ENCODE measurements at places on chromosomes 4 and X. TPM values are rescaled to one million over a fixed set of nuclear protein-coding genes. Genes with fewer than 3 reads are reported as not detected.

- no peak for DNase-seq
These were observed 31.4 kb upstream of the ARSH start for GRCh38 chrX:2974961-2975360.

DNA sequence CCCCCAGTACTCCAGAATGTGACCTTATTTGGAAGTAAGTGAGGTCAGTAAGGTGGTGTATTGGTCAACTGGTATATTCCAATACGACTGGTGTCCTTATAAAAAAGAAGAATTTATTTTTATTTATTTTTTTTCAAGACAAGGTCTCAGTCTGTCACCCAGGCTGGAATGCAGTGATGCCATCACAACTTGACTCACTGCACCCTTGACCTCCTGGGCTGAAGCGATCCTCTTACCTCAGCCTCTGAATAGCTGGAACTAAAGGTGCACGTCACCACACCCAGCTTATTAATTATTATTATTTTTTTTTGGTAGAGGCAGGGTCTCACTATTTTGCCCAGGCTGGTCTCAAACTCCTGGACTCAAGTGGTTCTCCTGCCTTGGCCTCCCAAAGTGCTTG lies 115.1 kb upstream of the PITX2 start:
- DNase-seq: no peak

DNA sequence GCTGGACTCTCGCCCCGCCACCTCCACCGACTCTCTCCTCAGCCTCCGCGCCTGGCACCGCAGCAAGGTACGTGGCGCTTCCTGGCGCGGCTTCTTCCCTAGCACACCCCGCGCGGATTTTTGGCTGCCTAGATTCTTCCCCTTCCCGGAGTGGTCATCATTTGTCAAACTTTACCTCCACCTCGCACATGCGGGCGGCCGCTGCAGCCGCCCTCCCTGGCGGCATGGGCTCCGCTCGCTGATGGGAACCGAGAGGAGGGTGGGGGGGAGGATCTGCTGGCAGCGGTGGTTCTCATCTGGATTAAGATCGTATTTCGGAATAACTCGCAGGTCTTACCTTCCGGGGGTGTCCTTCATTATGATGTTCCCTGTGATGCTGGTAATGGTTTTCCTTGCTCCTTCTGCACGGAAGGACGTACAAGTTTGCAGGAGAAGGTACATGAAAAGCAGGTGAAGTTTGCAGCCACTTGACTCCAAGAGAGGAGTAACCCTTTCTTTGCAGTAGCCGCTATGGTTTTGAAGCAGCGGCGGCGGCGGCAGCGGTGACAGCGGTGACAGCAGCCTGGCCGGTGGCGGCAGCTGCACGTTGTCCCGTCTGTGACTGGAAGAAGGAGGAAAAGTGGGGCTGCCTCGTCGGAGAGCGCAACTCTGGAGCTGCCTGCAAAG lies 2183.9 kb upstream of the TENM3 start:
- DNase-seq: no peak

DNA sequence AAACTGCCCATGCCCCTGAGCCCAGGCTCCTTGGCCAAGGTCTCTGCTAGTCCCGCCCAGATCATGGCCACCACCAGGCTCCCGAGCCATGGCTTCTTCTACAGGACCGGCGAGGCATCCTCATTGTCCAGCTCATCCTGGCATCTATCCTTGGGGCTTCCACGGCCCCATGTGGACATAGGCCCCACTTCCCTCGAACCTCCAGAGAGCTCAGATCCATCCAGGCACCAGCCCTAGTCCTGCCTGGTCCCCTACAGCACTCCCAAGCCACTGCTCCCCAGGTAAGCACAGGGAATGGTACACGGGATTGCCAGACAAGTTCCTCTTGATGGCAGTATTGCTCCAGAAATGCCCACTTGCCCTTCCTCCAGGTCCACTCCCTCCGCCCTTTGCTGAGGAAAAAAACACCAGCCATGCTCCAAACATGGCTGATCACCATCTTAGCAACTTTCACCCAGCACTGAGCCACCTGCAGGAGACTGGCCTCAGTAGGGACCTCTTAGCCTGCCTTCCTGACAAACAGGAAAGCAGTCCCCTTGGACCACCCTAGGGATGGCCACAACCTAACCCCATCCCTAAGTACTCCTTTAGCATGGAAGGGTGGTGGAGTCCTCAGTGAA lies 272.1 kb upstream of the AGTR2 start:
- peak; percentile 22 for DNase-seq

DNA sequence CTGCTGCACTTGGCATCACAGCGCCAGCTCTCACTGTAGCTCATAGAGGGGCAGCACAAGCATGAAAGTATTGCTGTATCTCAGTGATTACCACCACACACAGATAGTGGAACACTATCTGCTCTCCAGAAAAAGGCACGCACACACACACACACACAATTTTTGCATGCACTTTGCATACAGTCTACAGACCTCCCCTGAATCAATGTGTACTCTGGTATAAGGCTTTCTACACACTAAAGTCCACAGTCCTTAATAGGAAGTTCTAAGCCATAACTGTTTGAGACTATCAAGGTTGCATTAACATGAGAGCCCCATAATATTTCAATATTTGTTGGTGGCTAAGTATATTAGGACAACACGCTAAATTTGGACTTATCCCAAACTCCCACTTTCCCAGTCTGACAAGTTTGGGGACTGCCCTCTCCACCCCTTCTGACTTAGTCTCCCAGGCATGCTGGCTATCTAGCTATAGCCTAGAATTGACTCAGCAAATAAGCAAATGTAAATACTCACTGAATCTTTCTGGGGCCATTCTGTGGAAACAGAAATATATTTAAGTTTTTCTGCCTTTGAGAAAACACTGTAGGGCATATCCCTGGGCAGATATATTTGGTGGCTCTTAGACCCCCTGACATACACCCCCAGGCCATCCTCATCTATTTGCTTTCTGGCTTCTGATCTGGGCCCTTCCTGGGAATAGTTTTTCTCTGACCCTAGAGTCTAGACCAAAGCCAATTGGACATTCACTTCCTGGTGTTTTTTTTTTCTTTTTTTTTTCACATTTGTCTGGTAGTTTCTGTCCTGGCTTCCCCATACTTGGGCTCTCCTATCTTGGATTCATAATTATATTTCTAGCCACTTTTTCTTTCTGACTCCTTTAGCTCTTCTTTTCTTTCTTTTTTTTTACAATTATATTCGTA lies 36.4 kb upstream of the CT47C1 start:
- no peak for DNase-seq

- no peak for DNase-seq
These were observed 78.8 kb downstream of the SEL1L3 start for GRCh38 chr4:25783943-25784342.

DNA sequence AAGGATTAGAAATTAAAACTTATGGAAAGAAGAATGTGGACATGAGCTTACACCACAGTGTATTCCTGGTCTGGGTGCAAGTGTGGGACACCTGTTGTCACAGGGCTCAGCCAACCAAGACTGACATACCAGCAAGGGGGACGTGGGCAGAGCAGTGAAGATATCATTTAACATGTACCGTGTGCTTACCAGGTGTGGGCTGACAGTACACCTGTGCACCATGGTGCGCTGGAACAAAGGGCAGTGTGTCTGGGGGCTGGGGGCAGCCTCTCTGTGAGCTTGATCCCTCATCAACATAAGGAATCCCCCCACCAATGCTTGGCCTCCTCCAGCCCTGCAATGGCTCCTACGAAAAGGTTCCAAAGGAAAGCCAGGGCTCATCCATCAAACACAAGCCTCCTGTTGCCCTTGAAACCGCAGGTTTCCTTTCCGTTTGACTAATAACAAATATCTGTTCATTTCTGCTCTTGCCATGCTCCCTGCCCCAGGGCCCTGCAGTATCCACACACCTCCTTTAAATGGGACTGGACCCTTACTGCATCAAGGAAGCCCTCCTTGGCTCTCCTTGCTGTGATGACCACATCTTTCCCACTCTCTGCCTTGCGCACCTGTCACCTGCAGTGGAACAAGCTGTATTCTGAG lies 16.7 kb downstream of the EVC2 start:
- no peak for DNase-seq

- DNase-seq: no peak
These were observed 6.8 kb upstream of the WDR13 start for GRCh38 chrX:48590203-48591103.

DNA sequence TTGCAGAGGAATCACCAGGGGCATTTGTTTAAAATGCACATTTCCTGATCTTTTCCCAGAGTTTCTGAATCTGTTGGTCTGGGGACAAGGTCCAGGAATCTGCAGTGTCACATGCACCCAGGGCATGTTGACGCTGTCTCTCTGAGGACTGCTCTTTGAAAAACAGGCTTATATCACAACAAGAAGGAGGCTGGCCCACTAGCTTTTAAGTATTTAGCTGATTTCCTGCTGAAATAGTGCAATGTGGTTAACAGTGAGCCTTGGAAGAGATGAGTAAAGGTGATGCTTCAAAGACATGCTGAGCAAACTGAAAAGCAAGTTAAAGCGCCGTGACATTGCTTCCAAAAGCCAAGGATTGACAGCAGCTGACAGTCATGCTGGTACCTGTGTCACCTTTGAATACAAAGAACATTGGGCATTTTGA lies 18.6 kb upstream of the SEPSECS start:
- DNase-seq: no peak

The SSX1 gene
- 1.0 TPM for total RNA-seq

DNA sequence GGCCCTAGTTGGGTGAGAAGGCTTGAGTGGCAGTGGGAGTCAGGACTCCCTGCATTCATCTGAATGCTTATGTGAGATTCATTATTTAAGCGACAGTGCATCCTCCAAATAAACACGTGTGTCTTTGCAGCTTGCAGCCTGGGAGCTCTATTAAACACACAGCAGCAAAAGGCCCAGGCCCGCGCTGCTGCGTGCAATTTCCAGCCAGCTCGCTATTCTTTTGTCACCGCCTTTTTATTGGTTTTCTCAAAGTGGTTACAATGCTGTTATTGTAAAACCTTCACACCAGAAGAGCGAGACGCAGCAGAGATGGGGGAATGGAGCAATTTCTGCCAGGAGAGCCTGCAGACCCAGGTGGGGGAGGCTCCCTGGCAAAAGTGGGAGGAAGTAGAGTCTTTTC lies 252.5 kb downstream of the BCOR start:
- DNase-seq: no peak

The SORCS2 gene
- total RNA-seq: not detected

DNA sequence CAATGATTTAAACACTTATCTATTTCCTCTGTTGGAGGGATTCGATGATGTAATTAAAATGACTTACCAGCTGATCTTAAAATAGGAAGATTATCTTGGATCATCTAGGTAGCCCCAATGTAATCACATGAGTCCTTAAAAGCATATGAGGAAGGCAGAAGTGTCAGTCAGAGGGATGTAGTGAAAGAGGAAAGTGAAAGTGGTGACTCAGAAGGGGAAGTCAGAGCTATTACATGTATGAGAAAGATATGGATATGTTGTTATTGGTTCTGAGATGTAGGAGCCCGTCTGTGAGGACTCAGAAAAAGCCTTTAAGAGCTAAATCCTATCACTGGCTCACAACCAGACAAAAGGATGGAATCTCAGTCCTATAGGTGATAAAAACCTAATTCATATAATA lies 456.4 kb downstream of the DACH2 start:
- DNase-seq: no peak

DNA sequence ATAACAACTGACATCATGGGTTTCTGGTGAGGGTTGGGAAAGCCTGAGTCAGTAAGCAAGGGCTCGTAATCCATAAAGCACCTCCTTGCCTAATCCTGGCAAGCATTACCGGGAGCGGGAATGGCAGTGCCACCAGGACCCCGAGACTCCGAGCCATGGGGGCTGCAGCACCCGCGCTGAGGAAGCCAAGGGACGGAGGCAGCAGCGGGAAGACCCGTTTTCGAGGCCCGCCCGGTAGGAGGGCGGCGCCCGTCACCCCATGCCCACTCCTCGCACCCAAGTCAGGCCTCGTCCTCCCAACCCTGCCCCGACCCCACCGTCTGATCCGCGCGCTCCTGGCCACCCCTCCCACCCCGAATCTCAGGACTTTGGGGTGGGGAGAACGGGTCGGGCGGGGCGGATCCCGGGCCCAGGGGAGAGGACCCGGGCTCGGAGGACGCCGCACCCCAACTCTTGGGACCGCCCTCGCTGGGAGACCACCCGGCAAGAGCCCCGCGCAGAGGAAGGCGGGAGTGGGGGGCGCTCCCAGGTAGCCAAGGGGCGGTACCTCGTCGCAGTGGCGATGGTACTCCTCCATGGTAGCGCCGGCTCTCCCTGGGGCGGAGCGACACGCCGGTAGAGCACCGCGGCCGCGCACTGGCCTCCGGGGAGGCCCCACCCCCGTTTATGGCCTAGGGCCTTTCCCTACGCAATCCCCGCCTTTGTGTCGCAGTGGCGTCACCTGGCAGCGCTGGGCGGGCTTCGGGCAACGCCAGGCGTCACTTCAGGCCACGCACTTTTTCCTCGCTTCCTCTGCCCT lies at the start of gene DYNLT3:
TSS of gene DYNLT3 (minus strand) at position 638 of the 799 bp plus-strand sequence. CDS start at position 577, 61 bp downstream.
- peak; percentile 91 for DNase-seq

DNA sequence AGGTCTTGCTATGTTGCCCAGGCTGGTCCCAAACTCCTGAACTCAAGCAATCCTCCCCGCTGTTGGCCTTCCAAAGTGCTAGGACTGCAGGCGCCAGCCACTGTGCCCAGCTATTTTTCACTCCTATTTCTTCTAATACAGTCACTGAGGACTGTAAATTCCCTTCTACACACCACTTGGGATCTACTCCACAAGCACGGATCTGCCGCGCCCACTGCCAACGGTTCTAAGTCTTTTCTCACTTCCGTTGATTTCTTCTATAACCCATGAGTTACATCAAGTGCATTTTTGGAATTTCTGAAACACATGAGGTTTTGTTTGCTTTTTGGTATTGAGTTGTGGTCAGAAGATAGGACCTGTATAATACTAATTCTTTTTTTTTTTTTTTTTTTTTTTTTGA lies 48.6 kb downstream of the FAM53A start:
- DNase-seq: peak; percentile 1

The AP1S2 gene
- total RNA-seq: 802 TPM

- no peak for DNase-seq
These were observed 85.3 kb downstream of the ABLIM2 start for GRCh38 chr4:8073206-8073863.

DNA sequence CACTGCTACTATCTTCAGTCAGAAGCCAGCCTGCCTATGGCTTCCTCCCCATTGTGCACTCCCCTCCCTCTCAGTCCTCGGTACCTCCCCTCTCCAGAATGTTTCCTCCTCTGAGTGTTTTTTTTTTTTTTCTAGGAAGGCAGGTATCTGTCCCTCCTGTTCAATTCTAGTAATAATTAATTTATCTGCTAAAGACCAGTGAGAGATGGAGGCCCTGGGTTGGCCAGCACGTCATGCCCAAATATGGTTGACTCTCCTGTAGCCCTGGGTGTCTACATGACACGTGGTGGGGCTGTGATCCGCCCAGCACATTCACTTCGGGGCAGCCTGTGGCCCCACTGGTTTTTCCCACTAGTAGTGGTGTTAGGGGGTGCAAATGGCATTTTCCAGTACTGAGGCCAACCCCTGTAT lies 1.8 kb downstream of the FLNA start:
- DNase-seq: no peak

GRCh38 chr4:10456595-10457254 lies 501 bp downstream of the ZNF518B start:
- DNase-seq: no peak

All from SK-MEL-5 (cell line).